ENCODE measurements at places on chromosomes 5 and 9.

- DNase-seq: no peak
Measured at GRCh38 chr9:135378751-135379150, 100.8 kb upstream of the PPP1R26 start.

- DNase-seq: no peak
Measured at GRCh38 chr9:70987986-70988385, 133.4 kb downstream of the TRPM3 start.

DNA sequence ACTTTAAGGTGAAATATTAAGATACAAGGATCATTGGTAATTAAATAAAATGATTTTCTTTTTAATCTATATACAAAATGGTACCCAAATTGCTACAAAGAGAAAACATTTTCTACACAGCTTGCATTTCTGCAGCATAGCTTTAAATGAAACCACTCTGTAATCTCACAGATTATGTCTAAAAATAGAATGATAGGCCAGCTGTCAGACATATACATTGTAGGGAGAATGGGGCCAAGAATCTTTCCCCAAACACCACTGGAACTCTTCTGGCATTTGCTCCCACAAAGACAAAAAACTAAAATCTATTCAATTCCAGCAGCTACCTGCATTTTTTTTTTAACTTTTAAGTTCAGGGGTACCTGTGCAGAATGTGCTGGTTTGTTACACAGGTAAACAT is 124.1 kb upstream of the NR5A1 start:
- DNase-seq: no peak

GRCh38 chr5:67331296-67331925 is 134.8 kb upstream of the CD180 start:
- DNase-seq: no peak

GRCh38 chr9:123696476-123696875 is 233.4 kb downstream of the DENND1A start:
- no peak for DNase-seq

- DNase-seq: no peak
Measured at GRCh38 chr9:77764894-77765780, 117.0 kb upstream of the GNA14 start.

Measured in activated T-helper 1 cell treated with anti-CD3 and anti-CD28 coated beads, Interleukin-2, amount 50 U/mL, for 16 hours (primary cell).